ENCODE measurements at places on chromosomes 7 and 10. TPM values are rescaled to one million over a fixed set of nuclear protein-coding genes. Genes with fewer than 3 reads are reported as not detected.

ACHE gene
- polyA plus RNA-seq: 0.80 TPM

- no peak for DNase-seq
Observed at GRCh38 chr10:101812606-101813005, 5.6 kb downstream of the OGA start.

GRCh38 chr7:27438881-27439589, 196.4 kb downstream of the EVX1 start:
- no peak for DNase-seq

- peak; percentile 25 for DNase-seq
Observed at GRCh38 chr10:10798102-10798863, 219.4 kb upstream of the CELF2 start.

DNA sequence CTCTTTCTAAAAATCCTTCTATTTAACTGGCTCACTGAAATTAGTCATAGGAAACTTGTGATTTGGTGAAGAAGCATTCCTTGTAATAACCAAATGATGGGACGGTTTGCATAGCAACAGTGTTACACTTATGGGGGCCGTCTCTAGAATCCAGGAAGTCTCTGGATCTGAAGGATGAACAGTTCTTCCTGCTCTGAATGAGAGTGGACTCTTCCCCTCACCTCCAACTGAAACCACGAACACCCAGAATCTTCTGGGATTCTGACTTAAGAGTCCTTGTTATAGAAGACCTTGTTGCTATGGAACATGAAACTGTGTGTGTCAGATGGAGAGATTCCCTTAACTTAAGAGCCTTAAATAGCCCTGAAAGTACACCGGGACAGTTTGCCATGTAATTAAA, 23.2 kb downstream of the NOLC1 start:
- no peak for DNase-seq

DNA sequence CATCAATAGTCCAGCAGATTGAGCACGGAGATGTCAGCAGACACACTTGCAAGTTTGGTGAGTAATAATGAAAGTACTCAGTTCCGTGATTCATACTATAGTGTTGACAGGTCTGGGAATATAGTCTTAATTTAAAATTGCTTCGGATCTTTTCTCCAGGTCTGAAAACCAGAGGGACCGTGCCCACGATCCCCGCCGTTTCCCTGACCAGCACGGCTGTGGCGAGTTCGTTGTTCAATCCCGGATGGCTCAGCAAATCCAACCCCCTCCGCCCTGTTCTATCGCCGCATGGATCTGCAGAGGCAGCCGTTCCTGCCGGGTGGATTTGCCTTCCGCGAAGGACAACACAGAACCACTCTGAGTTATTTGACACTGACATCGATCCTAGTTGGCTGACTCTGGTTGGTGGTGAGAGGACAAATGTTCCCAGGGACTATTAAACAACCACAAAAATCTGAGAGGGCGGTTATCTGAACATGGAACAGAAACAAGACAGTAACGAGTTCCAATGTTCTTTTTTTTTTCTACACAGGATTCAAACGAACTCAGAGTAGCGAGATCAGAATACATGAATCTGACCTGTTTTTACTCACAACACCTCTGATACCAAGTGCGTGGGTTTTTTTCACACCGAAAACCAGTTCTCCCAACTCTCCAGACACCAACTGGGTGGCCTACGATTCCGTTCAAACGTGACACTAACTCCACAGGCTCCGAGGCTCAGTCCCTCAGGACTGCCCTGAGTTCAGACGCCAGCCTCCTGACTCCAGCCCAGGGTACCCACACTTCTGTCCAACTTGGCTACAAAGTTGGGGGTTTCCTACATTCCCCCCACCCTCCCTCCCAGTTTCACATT, 52.7 kb downstream of the RBM17 start:
- DNase-seq: no peak

All from heart right ventricle (tissue), 16 donors.